Activated naive CD4-positive, alpha-beta T cell treated with anti-CD3 and anti-CD28 coated beads, Interleukin-2, amount 50 U/mL, for 16 hours (primary cell): ENCODE measurements at places on chromosomes 7 and 10.

GRCh38 chr7:137434946-137435345, 91.4 kb upstream of the PTN start:
- DNase-seq: no peak

- no peak for DNase-seq
Measured at GRCh38 chr7:27606270-27607209, 56.1 kb downstream of the HIBADH start.

DNA sequence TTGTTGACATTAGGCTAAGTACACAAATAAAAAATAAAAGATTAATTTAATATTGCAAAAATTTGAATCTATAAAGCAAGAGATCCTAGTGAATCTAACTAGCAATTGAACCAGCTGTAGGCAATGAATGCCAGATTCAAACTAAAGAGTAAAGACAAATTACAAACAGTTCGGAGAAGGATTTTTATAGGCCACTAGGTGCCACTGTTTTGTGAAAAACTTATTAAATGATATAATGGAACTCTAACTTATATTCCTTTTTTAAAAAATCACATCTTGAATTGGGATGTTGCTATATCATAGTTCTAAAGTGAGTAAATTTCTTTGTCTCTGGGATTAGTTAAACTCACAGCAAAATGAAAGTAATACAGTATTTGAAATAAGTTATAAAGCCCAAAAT, 39.1 kb upstream of the GNAI1 start:
- DNase-seq: no peak

DNA sequence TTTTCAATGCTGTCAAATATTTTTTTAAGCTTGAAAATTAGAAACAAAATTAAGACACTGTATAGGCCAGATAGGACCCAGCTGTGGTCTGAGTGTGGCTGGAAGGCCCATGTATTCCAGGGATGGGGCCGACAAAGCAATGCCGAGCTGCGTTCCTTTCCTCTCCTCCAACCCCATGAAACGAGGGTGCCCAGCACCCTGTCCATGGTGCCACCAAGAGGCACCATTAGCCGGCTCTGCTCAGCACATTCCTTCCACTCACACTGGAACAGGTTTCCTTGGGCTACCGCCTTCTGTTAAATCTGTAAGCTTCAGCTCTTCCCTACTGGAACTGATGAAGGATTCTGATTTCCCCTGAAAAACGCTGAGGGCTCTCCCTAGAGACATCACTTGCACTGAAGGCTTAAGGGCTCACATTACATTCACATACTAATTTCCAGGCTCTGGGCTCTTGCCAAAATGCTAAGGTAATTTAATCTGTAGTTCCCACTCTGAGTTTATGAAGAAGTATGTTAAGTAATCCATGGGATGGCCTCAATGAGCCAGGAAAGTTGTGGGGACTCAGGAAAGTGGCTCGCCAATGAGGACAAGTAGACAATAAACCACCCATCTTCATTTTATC, 73.7 kb upstream of the CAMK2B start:
- no peak for DNase-seq

- DNase-seq: no peak
Measured at GRCh38 chr10:95406651-95407280, 116.0 kb upstream of the PDLIM1 start.

DNA sequence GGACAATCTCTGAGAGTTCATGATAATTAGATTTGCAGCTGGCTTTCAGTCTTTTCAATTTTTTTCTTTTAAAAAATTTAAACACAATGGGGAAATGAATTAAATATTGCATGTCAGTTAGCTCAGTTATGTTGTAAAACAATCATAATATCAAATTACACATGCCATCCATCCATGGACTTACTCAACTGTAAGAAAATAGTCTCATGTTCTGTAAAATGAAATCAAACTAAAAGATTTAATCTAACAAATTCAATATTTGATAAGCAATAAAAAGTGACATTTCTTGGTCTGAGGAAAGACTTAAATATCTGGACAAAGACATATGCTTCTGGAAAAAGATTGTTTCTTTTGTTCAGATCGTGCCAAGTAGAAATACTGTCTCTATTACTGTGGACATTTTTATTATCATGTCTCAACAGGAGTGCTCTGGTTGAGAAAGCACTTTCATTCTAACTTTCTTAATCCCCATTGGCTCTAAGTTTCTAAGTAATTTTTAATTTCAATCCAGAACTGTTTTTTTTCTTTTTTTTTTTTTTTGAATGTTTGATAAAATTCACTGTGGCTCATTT, 179.2 kb upstream of the FAM3C start:
- no peak for DNase-seq
